ENCODE measurements at places on chromosomes 12 and 14.
A peak's percentile ranks its signal among the peaks of the same experiment; 100 is the strongest.

GRCh38 chr14:91252871-91253794, 8.6 kb upstream of the GPR68 start:
- DNase-seq: no peak

GRCh38 chr12:129552996-129553750, 350.7 kb downstream of the TMEM132D start:
- DNase-seq: peak; percentile 32

DNA sequence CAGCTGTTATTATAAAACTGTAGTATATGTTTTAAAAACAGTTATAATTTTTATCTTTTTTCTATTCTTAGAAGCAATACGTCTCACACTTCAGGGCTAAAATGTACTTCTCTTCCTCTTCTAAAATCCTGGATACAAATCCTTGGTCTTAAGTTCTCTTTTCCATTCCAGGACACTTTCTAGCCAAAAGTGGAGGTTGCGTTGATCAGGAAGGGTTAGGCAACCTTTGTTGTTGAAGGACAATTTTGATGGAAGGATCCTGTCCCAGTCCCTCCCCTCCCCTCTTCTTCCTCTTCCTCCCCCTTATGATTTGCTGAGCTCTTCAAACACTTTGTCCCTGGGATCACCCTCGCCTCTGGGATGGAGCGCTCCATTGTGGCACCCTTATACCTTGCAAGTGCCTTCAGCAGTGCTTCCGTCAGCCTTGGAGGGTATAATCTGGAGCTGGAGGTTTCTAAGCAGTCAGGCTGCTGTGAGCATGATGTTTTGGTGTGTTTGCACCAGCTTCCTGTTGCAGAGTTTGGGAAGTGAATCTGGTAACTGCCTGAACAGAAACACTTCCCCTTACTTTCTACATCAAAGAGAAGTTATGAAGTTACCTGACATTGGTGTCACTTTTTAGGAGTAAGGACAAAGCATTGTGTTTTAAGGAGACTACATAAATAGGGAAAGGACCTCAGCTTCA, 87.4 kb upstream of the SLC38A2 start:
- DNase-seq: no peak

- no peak for DNase-seq
These were observed 285.8 kb upstream of the G2E3 start for GRCh38 chr14:30272848-30273832.

GRCh38 chr12:47883663-47884195, 21.1 kb downstream of the VDR start:
- DNase-seq: no peak
